ENCODE measurements at places on chromosomes 7 and 10.
A peak's percentile ranks its signal among the peaks of the same experiment; 100 is the strongest.

DNA sequence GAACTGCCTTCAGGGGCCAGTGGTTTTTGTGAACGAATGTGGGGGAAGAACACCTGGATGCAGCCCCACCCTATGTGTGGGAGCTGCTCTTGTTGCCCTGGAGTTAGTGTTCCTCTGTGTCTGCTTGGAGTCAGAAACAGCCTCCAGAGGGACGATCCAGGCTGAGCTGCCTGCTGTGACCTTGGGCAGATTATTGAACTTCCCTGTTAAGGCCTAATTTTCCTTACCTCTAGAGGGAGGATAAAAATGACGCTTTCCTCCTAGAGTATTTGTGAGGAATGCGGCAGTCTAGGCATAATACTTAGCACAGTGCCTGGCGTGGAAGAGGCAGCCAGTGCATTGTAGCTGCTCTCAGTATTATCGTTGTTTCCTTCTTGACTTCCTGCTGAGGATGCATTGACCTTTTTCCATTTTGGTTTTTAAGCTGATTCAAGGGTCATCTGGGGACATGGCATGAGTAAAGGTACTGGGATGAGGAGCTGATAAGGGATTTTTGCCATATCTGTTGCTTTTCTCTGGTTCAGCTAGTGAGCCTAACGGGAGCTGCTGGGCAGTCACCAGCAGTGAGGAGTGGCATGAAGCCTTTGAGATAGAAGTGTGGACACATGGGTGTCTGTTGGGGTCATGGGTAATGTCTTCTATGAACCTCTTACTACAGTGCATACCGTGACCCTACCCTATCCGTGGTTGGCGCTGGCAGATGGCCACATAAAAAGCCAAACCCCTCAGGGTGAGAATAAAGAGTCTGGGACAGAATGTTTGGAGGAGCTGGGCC is 6.4 kb downstream of the ZFYVE27 start:
- no peak for DNase-seq

GRCh38 chr7:139867847-139868246 is 38.8 kb downstream of the TBXAS1 start:
- no peak for DNase-seq

DNA sequence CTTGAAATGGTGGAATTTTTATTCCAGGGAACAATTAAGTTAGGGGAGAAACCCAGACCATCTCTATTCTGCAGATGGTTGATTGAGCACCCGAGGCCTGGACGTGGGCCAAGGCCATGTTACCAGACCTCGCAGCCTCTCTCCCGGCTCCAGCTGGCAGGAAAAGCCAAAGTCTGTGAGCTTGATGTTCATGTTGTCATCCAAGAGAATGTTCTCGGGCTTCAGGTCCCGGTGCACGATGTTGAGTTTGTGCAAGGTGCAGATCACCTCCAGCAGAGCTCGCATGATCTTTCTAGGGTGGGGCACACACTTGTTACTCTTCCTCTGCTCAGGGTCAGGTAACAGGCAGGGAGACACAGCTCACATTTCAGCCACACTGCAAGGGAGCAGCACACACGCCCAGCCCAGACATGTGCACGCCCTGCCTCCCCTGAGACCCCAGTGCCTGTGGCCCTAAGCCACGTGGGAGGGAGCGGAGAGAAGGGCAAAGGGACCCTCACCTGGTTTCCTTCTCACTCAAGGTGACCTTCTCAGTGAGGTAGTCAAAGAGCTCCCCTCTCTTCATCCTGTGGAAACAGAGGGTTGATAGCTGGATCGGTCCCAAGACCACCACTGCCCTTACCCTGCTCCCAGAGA is 9.5 kb downstream of the PHKG1 start:
- no peak for DNase-seq

GRCh38 chr7:29988424-29989256 is 961 bp downstream of the SCRN1 start:
- no peak for DNase-seq

GRCh38 chr7:127910670-127911069 is 120.6 kb downstream of the LRRC4 start:
- no peak for DNase-seq

DNA sequence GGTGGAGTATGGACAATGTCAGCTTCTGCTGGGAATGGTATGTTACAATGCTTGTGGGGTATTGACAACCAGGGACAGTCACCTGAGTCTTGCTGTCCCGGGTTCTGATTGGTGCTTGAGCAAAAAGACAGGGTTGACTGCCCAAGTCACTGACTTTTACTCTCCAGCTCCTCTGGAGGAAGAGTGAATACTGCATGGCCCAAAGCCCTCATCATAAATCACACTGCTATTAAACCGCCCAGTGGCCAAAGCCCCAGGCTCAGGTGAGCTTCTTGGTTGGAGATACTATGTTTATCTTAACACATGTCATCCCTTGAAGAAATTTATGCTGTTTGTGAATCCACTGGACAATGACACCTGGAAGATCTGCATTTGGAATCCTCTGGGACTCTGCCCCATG is 90.0 kb upstream of the IGFBP3 start:
- no peak for DNase-seq

DNA sequence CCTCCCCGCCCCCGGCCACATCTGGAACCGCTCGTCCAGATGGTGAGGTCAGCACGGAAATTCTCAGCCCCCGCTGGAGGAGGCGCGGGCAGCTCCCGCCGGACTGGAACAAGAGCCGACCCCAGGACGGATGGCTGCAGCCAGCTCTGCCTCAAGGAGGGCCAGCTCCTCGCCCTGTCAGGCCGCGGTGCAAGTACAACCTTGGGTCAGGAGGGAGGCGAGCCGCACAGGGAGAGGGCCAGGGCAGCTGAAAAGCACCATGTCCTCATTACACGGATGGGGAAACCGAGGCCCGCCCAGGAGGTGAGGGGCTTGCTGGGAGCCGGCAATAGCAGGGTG is 3.8 kb upstream of the GRIFIN start:
- DNase-seq, result no peak

DNA sequence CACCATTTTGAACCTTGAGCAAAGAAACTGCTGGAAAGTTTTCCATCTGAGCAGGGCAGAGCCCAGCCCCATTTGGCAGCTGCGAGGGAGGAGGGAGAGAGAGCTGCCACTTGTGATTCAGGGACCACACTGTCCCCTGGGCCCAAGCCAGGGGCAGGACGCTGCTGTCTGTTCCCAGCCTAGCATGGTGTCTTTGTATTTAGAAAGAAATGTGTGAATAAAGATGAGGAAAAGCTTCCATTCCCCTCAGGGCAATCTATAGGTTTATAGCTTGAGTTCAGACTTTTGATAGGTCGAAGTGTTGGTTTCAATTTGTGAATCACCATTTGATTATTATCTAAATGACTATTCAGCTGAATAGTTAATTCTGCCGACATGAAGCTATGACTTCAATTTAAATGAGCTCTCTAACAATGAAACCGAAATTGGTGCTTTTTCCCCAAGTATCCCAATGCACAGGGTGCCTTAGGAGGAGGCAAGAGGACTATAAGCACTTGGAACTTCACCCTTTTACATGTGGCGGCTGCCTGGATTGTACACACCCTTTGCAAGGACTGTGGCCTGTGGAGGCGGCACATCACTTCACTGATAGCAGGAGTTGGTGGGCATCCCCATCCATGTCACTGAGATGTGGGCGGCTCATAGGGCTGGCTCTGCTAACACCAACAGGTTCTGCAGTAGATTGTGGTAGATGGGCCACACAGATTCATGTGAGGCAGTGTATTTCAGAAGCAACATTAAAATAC is 223.5 kb downstream of the CCDC3 start:
- DNase-seq, result no peak

DNA sequence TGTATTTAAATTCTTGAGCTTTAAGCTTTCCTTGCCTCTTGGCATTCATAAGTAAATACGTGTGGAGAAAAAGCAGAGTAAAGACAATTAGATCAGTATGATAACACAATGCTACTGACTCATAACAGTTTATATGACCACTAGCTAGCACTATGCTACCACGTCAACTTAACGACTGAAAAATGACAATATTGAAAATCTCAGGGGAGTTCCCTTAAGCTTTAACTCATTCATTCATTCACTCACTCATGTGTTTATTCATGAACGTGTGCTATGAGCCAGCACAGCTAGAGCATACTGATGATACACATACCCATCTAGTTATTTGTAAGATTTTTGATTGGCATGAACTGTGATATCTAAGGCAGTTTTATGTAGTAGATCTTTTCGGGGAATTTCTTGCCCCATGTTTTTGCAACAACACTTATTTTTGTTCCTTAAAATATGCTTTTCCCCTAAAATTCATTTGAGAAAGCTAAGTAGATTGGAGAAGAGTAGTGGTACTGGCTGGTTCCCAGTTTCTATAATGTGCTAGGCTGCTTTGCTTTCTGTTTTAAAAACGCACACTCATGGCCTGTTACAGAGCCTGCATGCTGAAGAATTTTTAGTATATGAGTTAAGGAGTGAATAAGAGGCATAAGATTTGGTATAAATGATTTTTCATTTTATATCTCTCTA is 57.4 kb upstream of the ACBD5 start:
- DNase-seq, result no peak

GRCh38 chr7:1665549-1666316 is 4.3 kb upstream of the ELFN1 start:
- DNase-seq, result peak; percentile 34

DNA sequence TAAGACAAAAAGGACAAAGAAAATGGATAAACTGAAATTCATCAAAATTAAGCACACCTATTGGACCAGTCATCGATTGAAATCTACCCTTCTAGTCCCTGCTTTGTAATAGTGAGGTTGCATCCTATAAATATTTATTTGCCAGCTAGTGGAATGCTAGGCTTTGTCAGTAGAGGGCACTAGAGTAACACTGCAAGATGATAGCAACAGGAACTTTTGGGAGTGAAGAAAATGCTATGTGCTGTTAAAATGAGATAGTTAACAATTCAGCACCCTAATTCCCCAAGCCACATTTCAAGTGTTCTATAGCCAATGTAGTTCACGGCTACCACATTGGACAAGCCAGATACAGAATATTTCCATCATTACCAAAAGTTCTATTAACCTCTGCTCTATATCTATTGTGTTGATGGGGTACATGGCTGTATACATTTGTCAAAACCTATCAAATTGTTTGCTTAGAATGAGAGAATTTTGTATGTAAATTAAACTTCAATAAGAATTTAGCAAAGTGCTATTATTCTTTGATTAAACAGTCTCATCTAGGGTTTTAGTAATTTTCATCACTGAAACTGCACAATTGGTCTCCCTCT is 69.8 kb downstream of the LSMEM1 start:
- DNase-seq, result no peak

GRCh38 chr10:52642208-52642607 is 130.4 kb downstream of the MBL2 start:
- no peak for DNase-seq

DNA sequence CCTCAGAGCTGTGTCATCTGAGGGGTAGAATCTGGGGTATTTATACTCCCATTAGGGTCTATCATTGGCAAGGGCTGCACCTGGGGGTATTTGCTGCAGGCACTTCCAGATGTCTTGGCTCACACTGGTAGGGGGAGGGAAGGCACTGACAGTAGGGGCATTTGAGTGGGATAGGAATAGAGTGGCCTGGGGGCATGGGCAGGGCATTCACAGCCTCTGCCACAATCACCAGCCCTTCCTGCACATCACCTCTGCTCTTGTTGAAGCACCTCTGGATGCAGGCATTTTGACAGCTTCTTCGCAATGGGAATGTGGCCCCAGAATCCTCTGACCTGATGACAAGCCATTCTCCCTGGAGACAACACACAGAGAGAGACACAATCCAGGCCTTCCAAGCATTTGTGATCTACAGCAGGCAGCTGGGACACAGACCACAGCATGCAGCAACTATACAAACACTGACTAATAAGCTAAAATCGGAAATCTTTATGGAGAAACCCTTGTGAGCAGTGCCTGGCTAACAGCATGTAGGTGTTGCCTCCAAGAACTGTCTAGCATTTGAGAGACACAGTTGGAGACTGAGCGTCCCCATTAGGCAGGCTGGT is 178.5 kb downstream of the KCNMA1 start:
- DNase-seq, result no peak

GRCh38 chr10:94129393-94130130 is 135.8 kb downstream of the PLCE1 start:
- DNase-seq, result no peak

- no peak for DNase-seq
These were observed 62.7 kb downstream of the C10orf120 start for GRCh38 chr10:122636953-122637352.

DNA sequence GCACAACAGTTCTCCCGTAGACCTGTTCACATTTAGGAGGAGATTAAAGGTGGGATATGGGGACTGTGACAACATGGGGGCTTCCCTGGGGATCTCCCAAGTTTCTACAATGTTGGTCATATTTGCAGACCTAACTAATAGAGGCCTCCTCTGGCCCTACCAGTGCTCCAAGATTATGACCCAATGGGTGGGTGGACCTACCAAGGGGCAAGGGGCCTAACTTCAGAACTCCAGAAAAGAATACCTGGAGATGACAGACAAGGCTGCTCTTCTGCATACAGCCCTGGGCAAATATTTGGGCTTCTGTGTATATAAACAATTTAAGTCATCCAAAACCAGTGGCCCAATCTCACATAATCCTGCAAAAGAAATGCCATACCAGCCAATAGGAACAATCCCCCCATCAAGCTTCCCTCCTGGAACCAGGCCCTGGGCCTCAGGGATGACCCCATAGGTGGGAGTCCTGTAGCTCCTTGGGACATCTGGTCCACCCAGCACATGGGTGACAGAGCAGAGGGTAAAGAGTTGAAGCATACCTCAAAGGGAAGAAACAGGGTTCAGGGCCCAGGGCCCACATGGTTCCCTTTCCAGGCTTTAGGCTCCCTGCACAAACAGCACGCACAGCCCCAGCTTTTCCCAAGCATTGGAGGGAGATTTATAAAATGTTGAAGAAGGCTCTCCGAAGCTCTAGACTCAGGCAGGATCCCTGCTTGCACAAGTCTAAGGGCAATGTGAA is 86.1 kb upstream of the CHST15 start:
- no peak for DNase-seq

GRCh38 chr7:391961-392524 is 102.1 kb downstream of the FOXL3 start:
- DNase-seq, result peak; percentile 21

- DNase-seq, result no peak
These were observed 379.0 kb upstream of the FZD8 start for GRCh38 chr10:36021096-36021495.

DNA sequence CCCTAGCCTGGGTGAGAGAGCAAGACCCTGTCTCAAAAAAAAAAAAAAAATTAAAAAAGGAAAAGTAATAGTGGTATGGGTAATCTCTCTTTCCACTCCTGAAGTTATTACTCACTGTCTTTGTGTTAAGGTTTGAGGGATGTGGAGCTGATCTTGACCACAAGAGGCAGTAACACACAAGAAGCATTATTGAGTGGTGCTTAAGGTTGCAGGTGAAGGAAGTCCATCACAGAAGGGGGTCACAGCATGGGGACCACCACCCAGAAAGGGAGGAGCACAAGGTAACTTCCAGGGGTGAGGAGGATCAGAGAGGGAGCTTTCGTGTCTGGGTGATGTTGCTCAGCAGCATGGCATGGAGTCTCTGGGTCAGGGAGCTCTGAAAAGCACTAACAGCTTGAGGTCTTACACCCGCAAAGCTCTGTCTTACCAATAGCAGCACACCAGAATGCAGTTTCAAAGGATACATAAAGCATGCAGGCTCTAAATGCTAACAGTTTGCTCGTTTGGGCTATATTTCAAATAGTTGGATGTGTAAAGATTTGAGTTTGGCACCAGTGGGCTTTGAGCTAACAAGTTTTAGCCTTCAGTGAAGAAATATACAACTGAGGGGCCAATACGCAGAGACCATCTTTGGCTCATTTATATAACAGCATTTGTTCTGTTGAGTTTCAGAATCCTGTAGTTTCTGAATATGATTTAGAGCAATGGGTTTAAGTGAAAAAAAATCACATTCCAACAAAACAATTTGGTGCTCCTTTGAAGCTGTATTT is 100.4 kb upstream of the DNAJC1 start:
- no peak for DNase-seq

GRCh38 chr7:24882989-24883621 is 96.9 kb downstream of the OSBPL3 start:
- DNase-seq, result no peak

All from activated CD4-positive, CD25-positive, alpha-beta regulatory T cell treated with anti-CD3 and anti-CD28 coated beads, Interleukin-2, amount 50 U/mL, for 72 hours (primary cell).